ENCODE measurements at places on chromosomes 5 and 9.

DNA sequence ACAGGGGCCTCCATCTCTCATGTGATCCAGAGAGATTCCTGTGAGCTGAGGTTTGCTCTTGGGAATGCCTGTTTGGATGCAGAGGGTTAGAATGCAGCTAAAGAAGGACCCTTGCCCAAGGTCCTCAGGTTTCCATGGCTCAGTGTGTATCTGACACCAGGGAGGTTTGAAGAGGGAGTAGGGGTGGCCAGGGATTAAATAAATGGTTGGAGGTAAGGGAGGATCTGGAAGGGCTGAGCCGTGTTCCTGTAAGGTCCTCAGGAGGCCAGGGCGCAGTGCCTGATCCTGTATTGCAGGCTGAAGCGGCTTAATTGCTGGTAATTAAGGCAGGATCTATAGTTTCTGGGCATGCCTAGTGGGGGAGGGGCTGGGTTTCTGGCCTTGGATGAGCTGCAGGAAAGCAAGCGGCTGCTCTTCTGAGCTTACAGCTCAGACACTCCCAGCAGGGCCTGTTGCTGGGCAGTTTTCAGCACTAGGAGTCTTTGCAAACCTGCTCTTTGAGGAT lies 41.5 kb upstream of the MAP1B start:
- DNase-seq, result peak; percentile 34

DNA sequence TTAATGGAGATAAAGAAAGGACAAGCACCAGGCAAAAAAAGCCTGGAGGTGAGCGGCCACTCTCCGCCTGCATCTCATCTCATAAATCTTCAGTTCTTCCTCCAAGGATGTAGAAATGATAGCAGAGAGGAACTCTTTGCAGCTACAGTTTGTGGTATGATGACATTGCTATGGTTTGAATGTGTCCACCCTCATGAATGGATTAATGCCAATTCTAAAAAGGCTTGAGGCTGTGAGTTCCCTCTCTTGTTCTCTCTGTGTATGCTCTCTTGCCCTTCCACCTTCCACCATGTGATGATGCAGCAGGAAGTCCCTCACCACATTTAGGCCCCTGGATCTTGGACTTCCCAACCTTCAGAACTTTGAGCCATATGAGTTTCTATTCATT lies 126.4 kb downstream of the SPOCK1 start:
- no peak for DNase-seq

DNA sequence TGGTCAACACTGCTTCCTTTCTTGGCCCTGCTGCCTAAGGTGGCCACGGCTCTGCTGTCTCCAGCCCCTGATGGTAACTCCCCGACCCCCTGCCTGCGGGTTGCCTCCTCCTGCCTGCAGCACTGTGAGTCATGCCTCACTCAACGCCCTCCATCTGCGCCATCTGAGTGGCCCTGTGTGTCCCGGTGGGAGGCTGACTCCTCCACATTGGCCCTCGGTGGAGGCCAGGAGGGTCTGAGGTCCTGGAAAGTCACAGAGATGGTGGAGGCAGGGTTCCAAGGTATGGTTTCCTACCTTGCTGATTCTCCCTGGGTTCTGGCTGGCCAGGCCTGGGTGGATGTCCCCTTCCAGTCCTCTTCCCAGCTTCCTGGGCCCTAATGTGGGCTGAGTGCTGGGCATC lies 64.5 kb upstream of the ADAMTS2 start:
- DNase-seq, result no peak

- no peak for DNase-seq
Measured at GRCh38 chr5:146394486-146394885, 52.6 kb upstream of the TCERG1 start.

DNA sequence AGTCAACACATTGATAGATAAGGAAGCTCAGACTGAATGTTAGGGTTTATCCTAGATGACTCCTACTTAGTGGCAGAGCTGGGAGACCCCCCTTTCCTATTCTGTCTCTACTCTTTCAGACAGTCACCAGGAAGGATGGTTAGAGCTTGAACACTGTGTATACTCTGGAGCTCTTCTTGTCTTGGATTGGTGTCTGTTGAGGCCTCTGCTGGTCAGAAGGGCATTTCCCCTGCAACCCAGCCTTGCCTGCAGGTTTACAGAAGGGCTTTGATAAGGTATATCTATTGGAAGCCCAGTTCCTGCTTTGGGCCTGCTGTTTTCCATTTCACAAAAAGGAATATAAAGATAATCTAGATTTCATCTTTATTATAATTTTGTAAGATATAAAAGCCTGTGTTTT lies 71.8 kb downstream of the KDM4C start:
- no peak for DNase-seq

- DNase-seq, result no peak
Measured at GRCh38 chr9:115507148-115507547, 389.2 kb upstream of the TNC start.

- DNase-seq, result no peak
Measured at GRCh38 chr5:167720259-167720658, 571.2 kb upstream of the WWC1 start.

GRCh38 chr5:154367101-154367500 lies 78.7 kb upstream of the SAP30L start:
- DNase-seq, result no peak

DNA sequence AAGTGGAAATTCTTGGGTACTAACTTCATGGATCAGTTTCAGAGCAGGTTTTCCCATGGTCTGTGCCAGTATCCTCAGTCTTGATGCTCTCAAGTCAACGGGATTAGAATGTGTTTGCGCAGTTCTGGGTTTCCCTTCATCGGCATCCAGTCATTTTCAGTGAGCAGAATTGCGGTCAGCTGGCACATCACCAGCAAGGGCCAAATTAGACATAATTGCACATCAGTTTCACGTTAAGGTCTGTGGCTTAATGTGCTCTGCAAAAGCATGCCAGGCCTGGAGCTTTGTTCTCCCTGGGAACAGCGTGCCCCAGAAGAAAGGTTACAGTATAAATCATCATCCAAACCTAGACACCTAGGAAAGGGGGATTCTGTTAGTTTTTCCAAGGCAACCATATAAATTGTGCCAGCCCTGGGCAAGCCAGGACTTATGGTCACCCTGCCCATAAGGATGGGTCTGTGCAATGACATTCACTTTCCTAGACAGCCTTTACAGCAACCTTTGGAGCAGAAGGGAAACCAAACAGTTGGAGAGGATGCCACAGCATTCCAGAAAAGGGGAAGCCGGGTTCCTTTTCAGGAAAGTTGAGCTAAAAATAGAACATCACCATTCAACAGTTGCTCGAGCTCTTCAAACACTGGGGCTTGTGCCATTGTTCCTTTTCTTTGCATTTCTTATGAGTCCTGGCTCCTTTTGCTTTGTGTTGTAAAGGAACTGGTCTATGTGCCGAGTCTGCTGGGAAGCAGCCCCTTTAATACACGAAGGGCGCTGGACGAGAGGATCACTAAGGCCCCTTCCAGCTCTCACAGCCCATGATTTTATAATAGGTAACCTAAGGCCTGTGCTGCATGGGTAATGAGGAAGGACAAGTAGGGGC lies 23.1 kb downstream of the IQGAP2 start:
- DNase-seq, result no peak

DNA sequence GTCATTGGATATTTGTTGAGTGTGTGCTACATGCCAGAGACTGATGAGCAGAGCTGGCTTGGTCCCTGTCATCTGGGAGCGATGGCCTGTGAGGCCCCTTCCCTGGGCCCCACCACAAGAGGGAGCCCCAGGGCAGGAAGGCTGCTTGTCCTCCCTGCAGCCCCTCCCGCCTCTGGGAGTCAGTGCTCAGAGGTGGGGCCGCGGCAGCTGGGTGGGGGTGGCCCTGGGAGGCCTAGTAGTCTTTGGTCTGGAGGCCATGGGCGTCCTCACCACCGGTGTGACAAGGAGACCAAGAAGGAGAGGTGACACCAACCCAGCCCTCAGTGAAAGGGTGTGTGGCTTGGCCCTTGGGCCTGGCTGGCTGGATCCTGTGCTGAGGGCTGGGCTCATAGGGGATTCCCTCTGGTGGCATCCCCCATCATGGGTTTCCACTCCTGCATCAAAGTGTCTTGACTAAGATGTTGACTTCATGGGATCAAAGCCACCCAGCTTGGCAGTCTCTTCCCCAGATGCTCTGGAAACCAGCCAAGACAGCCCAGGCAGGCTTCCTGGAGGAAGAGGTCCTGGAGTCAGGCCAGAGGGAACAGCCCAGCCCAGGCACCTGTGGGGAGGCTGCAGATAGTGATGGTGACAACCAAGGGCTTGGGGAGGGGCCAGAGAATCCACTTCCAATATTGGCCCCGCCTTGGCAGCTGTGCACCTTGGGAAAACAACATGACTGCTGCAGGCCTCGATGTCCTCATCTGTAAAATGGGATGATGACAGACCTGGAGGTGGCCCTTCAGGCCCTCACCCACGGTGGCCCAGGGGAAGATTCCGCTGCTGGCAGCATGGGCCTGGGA lies 166.7 kb downstream of the GAPVD1 start:
- DNase-seq, result no peak

DNA sequence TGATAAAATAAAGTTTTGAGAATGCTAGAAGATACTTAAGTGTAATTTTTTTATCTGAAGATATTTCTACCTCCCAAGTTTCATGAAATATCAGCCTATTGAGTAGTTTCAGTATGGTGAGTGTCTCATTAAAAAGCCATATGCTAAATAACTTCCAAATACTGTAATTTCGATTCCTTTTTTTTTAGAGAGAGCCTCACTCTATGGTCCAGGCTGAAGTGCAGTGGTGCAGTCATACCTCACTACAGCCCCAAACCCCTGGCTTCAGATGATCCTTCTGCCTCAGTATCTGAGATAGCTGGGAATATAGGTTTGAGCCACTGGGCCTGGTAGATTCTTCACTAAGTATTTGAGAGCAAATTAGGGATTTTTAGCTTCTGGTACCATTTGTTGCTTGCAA lies 24.5 kb downstream of the CDC42SE2 start:
- DNase-seq, result no peak

- no peak for DNase-seq
Measured at GRCh38 chr5:41510176-41510831, at the start of gene PLCXD3. Gene PLCXD3 (minus strand): TSS chr5:41510601. CDS start chr5:41510526, 75 bp downstream.

DNA sequence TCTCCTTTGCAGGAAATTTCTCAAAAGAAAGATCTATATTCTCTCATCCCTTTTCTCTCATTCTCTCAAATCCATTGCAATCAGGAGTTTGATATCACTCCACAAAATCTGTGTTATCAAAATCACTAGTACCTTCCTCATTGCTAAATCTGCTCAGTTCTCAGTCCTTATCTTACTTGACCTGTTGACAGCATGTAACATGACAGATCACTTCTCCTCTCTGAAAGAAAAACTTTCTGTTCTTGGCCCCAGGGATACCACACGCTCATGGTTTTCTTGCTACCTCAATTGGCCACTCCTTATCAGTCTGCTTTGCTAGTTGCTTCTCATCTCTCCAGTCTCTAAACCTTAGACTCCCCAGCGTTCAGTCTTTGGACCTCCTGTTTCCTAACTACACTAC lies 22.1 kb downstream of the SRP19 start:
- no peak for DNase-seq

DNA sequence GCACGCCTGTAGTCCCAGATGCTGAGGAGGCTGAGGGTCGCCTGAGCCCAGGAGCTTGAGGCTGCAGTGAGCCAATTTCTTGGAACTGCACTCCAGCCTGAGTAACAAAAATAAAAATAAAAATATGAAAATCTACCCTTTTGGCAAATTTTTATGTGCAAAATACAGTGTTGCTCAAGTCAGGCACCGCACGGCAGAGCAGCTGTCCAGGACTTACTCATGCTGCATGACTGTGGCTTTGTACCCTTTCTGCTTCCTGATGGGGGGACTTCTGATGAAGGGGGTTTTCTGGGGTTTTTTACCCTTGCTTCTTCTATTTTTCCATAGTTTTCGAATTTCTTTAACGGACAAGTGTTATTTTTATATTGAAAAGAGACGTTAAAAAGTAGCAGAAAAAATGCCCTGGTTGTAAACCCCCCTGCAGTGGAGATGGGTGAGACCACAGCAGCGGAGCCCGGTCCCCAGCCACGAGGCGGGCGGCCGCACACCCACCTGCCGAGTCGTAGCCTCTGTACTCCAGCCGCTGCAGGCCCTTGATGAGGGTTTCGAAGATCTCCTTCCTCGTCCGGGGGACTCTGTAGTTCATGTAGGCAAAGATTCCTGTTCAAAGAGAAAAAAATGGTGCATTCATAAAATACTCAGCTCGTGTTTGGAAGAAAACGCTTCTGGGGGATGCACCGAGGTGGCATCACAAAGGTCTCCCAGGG lies 15.0 kb downstream of the GFPT2 start:
- DNase-seq, result no peak

- no peak for DNase-seq
Measured at GRCh38 chr9:27365707-27366376, 68.9 kb upstream of the EQTN start.

DNA sequence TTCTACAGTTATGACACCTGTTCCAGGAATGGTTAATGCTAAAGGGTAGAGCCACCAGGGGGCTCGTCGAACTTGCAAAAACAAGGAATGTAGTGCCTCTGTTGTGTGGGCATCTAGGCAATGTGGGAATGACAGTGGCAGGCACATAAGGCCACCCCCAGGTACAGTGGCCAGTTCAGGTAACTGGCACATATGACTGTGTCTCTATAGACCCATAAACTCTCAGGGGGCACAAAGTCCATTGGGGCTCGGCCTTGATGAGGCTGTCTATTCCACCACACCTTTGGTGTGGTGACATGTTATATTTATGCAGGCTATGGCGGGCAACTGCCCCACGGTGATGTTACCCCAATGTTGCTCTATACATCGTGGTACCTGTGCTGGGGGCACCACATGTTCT lies 59.6 kb upstream of the FAM120A start:
- DNase-seq, result no peak

DNA sequence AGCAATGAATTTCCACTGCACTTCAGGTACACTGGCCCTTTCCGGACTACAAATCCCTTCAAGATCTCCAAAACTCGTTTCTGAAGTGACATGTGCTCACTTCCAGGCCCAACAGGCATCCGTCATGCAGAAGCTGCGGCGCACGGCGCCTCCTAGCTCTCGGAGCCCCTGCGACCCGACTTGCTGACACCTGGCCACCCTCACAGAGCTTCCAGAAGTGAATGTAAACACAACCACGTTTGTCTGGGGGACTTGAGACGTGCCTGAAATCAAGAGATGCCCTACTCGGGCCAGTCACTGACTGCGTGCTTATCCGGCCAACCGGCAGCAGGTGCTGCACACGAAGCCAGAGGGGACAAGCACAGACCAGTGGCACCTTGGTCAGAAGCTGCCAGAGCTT lies 4.9 kb upstream of the LHX3 start:
- DNase-seq, result no peak

GRCh38 chr9:33227008-33227398 lies 13.0 kb upstream of the SPINK4 start:
- DNase-seq, result no peak

DNA sequence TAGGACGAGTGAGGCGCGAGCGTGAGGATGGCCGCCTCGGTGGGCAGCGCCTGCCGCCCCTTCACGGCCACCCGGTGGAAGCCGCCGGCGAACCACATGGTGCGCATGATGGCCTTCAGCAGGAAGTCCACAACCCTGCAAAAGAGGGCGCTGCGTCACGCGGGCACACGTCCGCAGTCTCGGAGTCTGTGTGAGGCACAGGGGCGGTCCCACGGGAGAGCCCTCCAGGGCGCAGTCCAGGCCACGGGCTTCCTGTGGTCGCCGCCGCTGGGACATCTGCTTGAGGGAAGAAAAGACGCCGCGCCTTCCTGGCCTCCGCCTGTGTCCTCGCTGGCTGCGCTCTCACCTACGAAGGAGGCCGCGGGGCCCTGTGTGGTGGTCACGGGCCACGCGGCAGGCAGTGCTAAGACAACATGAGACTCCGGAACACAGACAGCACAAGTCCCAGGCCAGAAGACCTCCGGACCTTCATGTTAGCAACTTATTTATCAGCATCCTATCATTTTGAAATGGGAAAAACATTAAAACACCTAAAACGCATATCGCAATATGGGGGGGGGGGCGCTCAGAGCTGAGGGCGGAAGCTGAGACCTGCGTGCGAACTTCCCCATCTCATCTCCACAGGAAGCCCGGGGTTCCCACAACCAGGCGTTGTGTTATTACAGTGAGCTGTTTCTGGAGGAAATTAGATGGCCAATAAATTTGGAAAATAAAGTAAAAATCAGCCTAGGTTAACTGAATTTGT lies 28.8 kb downstream of the LPCAT1 start:
- no peak for DNase-seq
